ENCODE measurements at places on chromosomes 12 and 14.

DNA sequence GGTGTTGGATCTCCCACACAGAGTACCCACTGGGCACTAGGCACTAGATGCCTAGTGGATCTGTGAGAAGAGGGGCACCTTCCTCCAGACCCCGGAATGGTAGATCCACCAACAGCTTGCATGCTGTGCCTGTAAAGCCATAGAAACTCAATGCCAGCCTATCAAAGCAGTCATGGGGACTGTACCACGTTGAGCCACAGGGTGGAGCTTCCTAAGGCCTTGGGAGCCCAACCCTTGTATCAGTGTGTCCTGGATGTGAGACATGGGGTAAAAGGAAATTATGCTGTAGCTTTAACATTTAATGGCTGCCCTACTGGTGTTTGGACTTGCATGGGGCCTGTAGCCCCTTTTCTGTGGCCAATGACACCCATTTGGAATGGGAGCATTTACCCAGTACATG, 1024.9 kb downstream of the TMEM121 start:
- no peak for DNase-seq

- DNase-seq = peak; percentile 21
Observed at GRCh38 chr12:68240975-68241374, 12.4 kb downstream of the IL22 start.

- no peak for DNase-seq
Observed at GRCh38 chr14:24162093-24162492, 1.0 kb downstream of the IRF9 start.

DNA sequence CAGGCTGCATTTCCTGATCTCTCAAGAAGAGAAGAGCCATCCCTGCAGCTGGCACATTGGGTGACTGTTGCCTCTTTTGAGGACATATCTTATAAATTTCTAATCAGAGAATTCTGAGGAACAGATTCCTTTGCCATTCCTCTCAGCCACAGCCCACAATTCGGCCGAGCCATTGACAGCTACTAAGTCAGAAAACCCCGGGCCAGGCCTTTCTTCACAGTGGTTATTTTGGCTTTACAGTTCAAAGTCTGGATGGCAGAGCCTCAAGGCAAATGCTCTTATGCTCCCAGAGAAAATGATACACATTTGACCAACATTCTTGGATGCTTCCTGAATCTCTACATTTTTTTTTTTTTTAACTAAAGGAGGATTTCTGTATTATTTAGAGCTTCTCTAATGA, 138.4 kb upstream of the FRMD6 start:
- DNase-seq = no peak

GRCh38 chr12:125065021-125065918, at the start of gene AACS:
AACS (plus strand) TSS chr12:125065435; CDS start chr12:125065585, 150 bp downstream.
- DNase-seq = peak; percentile 65

GRCh38 chr12:10142976-10143589, 13.1 kb upstream of the CLEC7A start:
- no peak for DNase-seq
